Kidney (tissue), 22 donors: ENCODE measurements at places on chromosomes 13 and 19. TPM values are rescaled to one million over a fixed set of nuclear protein-coding genes. Genes with fewer than 3 reads are reported as not detected.
A peak's percentile ranks its signal among the peaks of the same experiment; 100 is the strongest.

- DNase-seq: no peak
These were observed 908.2 kb downstream of the EFNB2 start for GRCh38 chr13:105627270-105627669.

GRCh38 chr19:40578442-40578908 lies 1.8 kb downstream of the SHKBP1 start:
- DNase-seq: peak; percentile 38

- DNase-seq: no peak
These were observed 58.7 kb downstream of the DPY19L3 start for GRCh38 chr19:32464279-32464678.

DNA sequence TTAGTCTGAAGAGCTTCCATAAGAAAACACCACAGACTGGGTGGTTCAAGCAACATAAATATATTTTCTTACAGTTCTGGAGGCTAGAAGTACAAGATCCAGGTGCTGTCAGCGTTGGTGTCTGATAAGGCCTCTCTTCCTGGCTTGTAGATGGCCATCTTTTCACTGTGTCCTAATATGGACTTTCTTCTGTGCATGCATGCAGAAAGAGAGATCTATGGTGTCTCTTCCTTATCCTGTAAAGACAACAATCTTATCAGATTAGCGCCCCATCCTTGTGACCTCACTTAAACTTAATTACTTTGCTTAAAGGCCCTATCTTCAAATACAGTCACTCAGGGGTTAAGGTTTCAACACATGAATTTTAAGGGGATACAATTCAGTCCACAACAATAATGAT lies 14.1 kb upstream of the NDFIP2 start:
- no peak for DNase-seq

DNA sequence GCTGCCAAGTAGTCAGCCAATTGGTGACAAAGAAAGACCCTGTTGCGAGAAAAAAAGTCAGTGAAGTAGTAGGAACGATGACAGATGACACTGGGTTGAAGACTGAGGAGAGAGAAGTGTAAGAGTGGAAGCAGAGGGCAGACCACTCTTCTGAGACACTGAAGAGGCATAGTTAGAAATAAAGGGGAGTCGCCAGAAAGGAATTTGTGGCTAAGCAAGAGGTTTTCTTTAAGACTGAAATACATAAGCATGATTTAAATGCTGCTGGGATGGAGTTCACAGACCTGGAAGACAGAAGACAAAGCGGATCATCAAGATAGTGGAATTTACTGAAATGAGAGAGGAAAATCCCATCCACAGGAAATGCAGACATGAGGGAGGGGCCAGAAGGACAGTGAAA lies 56.2 kb upstream of the USPL1 start:
- DNase-seq: no peak

- no peak for DNase-seq
These were observed 19.4 kb downstream of the PLVAP start for GRCh38 chr19:17357724-17358123.

- peak; percentile 60 for DNase-seq
These were observed 434.4 kb upstream of the TSHZ3 start for GRCh38 chr19:31783592-31783991.

- no peak for DNase-seq
These were observed 23.4 kb downstream of the CCNE1 start for GRCh38 chr19:29834991-29835846.

DNA sequence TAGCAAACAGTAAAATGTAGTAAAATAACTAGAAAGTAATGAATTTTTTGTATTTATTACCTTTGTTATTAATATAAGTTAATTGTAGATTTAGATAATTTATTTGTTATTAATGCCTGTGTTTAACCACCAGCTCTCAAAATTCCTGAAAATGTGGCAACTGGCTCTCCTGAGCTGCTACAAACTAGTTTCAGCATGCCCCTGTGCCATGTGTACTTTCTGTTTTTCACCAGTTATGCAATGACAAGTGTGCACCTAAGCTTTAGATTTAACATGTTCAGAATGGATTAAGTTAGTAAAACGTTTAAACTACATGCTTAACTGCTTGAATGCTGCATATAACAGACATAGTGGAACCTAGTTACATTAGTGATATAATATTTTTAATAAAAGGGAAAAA lies 88.1 kb downstream of the POSTN start:
- no peak for DNase-seq

DNA sequence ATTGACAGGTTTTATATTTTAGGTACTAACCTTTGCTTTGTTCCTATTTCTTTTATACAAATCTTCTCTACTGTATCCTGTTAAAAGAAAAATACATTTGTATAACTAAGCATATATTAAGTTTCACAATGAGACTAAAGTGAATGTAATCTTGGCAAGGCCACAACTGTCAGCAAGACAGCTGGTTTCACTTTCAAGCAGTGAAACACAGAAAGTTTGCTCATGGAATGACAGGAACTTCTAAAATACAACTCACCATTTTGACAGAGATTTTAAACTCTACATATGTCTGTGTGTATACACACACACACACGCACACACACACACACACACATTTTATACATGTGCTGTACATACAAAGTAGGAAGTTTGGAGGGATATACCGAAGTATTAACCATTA lies 53.3 kb downstream of the PARP4 start:
- no peak for DNase-seq

- no peak for DNase-seq
These were observed 102.4 kb downstream of the EFNB2 start for GRCh38 chr13:106433066-106433465.

DNA sequence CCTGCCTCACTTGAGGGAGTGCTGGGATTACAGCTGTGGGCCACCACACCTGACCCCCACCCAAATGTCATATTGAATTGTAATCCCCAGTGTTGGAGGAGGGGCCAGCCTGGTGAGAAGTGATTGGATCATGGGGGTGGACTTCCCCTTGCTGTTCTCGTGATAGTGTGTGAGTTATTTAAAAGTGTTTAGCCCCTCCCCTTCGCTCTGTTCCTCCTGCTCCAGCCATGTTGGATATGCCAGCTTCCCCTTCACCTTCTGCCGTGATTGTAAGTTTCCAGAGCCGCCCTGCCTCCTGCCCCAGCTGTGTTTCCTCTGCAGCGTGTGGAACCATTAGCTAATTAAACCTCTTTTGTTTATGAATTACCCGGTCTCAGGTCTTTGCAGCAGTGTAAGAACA lies 13.7 kb downstream of the CHAMP1 start:
- DNase-seq: no peak

- DNase-seq: peak; percentile 95
These were observed 9.5 kb upstream of the INSL3 start for GRCh38 chr19:17830567-17831418.

GRCh38 chr19:2394054-2394441 lies 33.3 kb downstream of the TIMM13 start:
- no peak for DNase-seq

- DNase-seq: peak; percentile 96
These were observed at the start of gene ZNF577 for GRCh38 chr19:51887522-51888498. Gene ZNF577 (minus strand): TSS chr19:51887951. CDS start chr19:51880382, 7,569 bp downstream.

DNA sequence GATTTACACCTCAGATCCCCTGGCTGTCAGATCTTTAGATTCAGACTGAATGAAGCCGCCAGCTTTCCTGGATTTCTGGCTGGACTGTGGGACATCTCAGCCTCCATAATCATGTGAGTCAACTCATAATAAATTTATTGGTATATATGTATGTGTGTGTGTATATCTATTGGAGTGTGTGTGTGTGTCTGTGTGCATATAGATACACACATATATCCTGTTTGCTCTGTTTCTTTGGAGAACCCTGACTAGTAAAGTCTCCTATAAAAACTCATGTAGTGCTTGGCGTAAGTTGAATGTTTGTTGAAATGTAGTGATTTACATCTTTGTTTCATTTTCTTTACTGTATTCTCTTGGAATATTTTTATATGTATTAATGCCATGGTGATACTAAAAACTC lies 499.5 kb upstream of the KLF12 start:
- DNase-seq: no peak

DNA sequence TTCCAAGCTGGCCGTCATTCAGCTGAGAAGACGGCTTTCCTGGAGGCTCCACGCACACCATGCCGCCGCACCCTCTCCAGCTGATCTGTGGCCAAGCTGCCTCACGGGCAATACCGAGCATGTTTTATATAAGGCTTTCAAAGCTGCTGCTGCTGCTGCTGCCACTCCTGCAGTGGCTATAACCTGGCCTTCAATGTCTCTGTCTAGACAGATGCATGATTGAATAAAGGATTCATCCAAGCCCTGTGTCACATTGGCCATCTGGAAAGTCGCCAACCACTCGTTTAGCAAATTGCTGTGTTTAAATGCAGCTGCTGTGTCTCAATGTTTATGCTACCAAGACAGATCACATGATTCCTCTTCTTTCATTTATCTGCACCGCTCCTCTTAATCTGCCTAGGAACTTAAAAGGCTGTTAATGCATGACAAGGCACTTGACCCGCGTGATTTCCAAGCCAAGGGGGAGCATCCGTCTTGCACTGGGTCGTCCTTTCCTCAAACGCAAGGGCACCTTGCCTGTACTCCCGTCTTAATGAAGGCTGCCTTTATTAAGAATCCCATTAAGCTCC lies 114.3 kb downstream of the TEX26 start:
- DNase-seq: peak; percentile 86

DNA sequence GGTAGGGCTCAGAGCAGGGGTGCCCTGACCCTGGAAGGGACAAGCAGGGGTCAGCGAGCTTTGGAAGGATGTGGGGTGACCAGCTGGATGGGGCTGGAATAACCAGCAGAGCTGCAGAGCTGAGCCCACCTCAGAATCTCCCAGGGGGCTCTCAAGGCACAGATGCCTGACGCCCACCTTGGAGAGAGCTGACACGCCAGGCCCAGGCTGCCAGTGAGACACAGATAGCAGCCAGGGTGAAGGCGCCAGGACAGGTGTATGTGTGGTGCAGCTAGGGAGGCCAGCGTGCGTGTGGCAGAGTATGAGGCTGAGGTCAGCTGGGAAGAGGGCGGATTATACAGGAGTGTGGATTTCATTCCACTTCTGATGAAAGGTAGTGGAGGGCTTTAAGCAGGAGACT lies 8.9 kb downstream of the AP1M1 start:
- no peak for DNase-seq

GRCh38 chr13:32056316-32056715 lies 24.7 kb downstream of the FRY start:
- no peak for DNase-seq

- DNase-seq: no peak
These were observed 223.7 kb upstream of the TSHZ3 start for GRCh38 chr19:31572976-31573298.

- peak; percentile 63 for DNase-seq
These were observed 126.9 kb downstream of the SIPA1L3 start for GRCh38 chr19:38033658-38034491.

DNA sequence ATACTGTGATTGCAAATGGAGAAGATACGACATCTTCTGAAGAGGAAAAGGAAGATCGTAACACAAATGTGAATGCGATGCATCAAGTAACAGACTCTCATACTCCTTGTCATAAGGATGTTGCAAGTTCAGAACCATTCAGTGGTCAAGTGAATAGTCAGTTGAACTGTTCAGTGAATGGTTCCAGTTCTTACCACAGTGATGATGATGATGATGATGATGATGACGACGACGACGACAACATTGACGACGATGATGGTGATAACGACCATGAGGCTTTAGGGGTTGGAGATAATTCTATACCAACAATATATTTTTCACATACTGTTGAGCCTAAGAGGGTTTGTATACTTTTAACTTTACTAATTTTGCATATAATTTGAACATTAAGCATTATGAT lies 67.0 kb downstream of the URI1 start:
- no peak for DNase-seq

DNA sequence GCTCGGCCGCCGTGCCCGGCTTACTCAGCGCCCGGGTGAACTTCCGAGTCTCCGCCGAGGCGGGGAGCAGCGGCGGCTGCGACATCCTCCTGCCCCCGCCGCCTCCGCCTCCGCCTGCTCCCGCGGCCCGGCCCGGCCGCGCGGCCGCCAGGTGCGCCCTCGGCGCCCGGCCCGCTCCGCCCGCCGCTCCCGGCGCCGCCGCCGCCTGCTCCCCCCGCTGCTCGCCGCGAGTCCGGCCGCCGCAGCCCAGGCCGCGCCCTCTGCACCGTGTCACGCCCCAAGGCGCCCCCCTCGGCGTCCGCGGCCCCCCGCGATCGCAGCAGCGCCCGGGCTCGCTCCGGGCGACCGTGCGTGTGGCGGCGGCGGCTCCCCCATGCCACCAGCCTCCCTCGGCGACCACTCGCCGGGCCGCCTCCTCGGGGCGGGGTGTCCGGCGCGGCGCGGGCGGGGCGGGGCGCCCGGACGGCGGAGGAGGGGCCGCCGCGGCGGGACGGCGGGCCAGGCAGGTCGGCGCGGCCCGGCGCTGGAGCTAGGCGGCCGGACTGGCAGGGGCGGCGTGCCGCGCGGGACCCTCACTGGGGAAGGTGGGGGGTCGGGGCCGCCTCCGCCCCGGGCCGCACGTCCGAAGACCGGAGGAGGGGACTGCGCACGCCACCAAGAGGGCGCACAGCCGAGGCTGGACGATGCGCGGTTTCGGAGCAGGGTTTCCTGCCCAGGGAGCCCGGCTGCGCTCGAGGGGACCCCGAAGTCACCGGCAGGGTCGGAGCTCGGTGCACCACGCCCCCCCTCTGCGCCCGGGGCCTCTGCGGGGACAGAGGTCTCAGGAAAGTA lies 108.6 kb upstream of the DOCK9 start:
- DNase-seq: peak; percentile 75

GRCh38 chr19:21604351-21604926 lies 99.0 kb downstream of the ZNF429 start:
- no peak for DNase-seq

GRCh38 chr19:42606660-42607351 lies 12.1 kb upstream of the CEACAM8 start:
- peak; percentile 47 for DNase-seq

DNA sequence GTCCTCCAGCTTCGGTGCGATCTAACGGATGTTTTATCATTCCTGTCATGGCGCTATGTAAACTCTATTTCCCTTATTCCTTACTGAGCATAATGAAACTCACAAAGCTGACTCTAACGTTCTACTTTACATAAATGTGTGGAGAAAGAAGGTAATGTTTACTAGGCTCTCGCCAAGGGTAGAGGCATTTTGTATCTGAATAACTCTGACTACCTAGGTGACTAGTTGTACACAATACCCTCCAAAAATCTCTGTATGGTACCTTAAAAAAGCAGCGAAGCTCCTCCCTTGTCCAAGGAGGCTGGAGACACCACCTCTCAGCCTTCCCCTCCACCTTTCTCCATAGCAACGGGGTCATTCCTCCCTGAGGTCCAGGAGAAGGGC lies 316 bp upstream of the ZNF530 start:
- DNase-seq: no peak

DNA sequence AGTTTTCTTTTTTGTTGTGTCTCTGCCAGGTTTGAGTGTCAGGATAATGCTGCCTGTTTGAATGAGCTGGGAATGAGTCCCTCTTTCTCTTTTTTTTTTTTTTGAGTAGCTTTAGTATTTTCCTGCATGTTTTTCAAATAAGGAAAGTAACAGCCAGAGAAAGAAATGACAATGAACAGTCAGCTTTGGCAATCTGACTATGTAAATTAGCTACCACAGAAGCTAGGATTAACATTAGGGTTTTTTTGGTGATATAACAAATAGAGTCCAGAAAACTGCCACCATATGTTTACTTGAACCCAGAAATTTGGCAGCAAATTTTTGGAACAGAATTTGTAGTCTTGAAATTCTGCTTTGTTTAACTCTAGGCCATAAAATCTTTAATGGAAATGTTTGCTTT lies 50.5 kb downstream of the SGCG start:
- DNase-seq: no peak

- DNase-seq: peak; percentile 50
These were observed 66.6 kb downstream of the ARHGEF18 start for GRCh38 chr19:7415163-7415856.

Gene CEACAM7
- total RNA-seq: 0.16 TPM

Gene IPO5
- 92.0 TPM for total RNA-seq

Gene MAP1S
- total RNA-seq: 56.1 TPM

Gene ZNF763
- total RNA-seq: 9.8 TPM
